Activated naive CD8-positive, alpha-beta T cell treated with anti-CD3 and anti-CD28 coated beads, Interleukin-2, amount 50 U/mL, for 16 hours (primary cell): ENCODE measurements at places on chromosomes 5 and 9.

- DNase-seq = no peak
Measured at GRCh38 chr9:135736979-135737839, 35.2 kb downstream of the KCNT1 start.

DNA sequence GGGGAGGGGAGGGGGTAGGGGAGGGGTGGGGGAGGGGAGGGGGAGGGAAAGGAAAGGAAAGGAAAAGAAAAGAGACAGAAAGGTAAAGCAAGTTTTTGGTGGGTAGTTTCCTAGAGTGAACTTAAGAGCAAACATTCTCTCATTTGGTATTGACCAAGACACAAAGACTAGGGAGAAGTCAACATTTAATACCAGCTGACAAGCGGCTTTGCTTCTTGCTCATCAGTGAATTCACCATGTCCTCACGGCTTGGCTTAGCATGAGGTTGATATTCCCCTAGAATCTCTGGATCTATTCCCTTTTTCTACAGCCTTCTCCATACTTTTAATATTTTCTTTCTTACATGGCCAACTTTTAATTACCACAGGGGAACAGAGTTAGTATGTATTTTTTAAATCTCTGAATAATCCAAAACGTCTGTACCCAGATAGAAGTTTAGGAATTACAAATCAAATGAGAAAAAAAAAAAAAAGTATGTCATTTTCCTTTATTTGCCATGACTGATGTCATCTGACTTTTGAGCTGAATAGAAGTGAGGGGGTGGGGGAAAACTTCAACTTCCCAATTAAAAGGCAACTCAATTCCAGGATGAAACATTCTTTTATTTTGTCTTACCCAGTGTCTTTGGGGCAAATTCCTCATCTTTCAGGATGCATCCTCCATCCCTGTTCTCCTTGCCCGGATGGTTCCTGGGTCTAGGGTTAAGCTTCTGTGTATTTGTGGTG, 40.1 kb upstream of the GLIS3 start:
- DNase-seq = no peak

DNA sequence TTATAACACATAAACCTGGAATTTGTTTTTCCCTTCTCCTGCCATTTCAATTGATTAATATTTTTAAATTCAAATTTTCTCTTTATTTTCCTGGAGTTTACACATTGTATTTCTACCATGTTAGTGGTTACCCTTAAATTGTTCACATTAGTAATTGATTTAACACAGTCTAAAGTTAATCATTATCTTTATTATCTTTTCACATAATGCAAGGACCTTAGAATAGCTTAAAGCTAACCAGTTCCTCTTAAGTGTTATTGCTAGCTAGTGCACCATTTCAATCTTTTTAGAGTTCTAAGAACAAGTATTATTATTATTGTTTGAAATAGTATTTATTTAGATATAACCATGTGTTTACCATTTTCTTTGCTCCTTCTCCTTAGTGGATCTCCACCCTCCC, 251.2 kb upstream of the FBXL7 start:
- no peak for DNase-seq

GRCh38 chr5:113806904-113807303, 293.4 kb downstream of the YTHDC2 start:
- no peak for DNase-seq

- no peak for DNase-seq
Measured at GRCh38 chr5:152688561-152689249, 283.6 kb upstream of the NMUR2 start.

DNA sequence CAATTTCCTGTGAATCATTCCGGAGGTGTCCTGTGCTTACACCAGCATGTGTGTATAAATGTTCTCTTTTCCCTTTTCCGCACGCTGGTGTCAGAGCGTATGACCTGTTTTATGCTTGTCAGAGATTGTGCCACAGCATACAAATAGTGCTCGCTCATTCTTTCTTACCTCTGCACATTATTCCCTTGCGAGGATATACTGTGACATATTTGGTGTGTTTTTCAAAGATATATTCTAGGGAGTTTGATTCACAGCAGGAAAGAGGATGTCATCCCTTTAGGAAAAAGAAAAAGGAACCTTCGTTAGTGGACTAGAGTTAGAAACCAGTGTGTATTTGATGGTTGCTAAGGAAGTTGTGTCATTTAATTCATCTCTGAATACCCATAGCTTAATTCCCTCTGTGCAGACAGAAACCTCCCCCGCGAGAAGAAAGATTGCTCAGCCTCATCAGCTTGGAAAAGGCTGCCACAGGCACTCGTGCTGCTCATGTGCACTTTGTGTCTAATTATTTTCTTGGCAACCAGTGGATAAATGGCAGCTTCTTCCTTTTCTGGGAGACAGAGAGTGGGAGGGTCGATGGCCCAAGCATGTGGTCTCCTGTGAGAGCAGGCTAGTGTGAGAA, 14.7 kb upstream of the CCIN start:
- DNase-seq = no peak

DNA sequence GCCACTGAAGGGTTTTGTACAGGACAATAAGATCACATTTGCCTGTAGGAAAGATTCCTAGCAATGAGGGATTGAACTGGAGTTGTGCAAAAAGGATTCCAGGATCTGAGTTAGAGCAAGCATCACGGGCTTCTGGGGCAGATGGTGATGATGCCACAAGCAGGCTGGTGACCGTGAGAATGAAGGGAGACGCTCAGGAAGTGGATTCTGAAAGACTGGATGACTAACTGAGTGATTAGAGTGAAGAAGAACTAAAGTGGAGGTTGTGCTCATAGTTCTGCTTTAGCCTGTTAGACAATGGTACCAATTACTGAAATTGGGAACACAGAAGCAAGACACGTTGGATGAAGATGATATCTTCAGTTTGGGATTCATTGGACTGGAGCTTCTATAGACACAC, 168.2 kb downstream of the CD180 start:
- no peak for DNase-seq

- no peak for DNase-seq
Measured at GRCh38 chr9:70147196-70147595, 103.5 kb downstream of the MAMDC2 start.

DNA sequence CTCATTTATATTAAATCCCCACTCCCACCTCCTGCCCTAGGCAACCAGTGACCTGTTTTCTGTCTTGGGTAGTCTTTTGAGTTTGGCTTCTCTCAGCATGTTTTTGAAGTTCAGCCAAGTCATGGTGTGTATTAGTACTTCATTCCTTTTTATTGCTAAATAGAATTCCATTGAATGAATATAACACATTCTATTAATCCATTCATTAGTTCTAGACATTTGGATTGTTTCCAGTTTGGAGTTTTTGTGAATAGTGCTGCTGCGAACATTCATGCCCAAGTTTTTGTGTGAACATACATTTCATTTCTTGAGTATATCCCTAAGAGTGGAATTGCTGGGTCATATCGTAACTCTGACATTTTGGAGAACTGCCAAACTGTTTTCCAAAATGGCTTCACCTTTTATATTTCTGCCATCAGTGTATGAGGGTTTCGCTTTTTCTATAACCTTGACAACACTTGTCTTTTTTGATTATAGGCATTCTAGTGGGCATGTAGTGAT, 2.7 kb downstream of the ZNF346 start:
- DNase-seq = no peak

DNA sequence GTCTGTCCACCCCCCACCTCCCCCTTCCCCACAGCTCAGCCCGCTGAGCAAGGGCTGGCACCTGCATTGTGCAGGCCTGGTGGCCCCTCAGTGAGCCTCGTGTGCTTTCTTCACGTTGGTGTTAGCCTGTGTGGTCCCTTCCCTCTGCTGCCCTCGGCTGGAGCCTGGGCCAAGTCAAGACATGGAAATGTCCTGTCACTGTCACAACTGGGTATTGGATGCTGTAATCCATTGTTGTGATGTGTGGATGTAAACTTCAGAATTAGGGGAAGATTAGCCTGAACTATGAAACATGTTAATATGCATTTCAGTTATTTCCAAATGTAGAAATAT, 103.9 kb downstream of the TRIO start:
- DNase-seq = no peak
